Astrocyte of the spinal cord (primary cell): ENCODE measurements at places on chromosomes 2 and 18.

GRCh38 chr18:55400590-55401541 is 187.1 kb downstream of the TCF4 start:
- DNase-seq, result peak; percentile 50

- no peak for DNase-seq
These were observed 57.1 kb downstream of the ZFP36L2 start for GRCh38 chr2:43169099-43169945.

- peak; percentile 39 for DNase-seq
These were observed 514.5 kb upstream of the CDH2 start for GRCh38 chr18:28691496-28691840.

GRCh38 chr2:11071939-11072338 is 83.3 kb upstream of the SLC66A3 start:
- no peak for DNase-seq

DNA sequence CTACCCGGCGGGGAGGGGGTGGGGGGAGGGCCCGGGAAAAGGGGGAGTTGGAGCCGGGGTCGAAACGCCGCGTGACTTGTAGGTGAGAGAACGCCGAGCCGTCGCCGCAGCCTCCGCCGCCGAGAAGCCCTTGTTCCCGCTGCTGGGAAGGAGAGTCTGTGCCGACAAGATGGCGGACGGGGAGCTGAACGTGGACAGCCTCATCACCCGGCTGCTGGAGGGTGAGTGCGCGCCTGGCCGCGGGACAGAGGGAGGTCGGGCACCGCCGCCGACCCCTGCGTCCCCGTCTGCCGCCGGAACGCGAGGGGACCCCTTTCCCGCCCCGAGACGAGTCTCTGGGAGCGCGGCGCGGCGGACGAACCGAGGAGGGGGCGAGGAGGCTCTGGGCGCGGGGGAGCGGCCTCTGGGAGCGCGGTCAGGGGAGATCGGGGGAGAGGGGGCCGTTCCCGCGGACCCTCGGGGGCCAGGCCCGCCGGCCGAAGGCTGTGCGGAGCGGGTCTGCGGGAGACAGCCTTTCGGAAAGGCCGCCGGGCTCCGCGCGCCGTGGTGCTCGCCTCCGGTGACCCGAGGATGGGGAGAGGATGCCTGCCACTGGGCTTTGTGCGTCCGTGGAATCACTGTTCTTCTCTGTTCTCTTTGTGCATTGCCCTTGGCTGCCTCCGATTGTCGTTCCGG is 463 bp downstream of the PPP1CB start:
- DNase-seq, result no peak

GRCh38 chr2:134384131-134384530 is 130.3 kb downstream of the MGAT5 start:
- no peak for DNase-seq

DNA sequence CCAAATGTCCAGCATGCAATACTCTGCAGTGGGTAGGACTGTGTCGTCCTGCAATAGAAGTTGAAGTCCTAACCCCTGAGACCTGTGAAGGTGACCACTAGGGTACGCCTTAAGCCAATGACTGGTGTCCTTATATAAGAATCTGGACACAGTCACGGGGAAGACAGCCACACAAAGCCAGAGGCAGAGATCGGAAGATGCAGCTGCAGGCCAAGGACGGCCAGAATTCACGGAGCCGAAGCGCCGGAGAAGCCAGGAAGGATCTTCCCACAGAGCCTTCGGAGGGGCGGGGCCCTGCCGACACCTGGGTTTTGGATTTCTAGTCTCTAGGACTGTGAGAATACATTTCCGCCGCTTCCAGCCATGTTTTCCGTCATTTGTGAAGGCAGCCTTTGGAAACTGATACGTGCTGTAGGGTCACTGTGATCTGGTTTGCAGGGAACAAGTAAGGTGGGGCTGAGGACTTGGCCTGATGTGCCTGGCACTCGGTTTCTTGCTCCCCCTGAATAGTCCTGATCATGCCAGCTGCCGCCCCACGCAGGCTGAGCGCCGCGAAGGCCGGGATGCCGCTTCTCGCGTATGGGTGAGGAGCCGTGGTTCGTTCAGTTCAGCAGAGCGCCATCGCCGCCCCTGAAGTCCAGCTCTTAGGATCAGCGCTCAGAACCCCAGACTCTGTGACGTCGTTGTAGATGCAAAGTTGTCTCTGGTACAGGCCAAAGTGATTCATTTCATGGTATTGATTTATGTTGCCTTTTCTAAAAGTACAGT is 38.7 kb downstream of the PTGR3 start:
- no peak for DNase-seq

- DNase-seq, result peak; percentile 48
These were observed 803 bp upstream of the FIGN start for GRCh38 chr2:163736433-163737189.

- DNase-seq, result peak; percentile 51
These were observed 20.0 kb downstream of the TMEM127 start for GRCh38 chr2:96245609-96246390.

GRCh38 chr2:231330311-231330710 is 65.2 kb upstream of the B3GNT7 start:
- DNase-seq, result no peak

DNA sequence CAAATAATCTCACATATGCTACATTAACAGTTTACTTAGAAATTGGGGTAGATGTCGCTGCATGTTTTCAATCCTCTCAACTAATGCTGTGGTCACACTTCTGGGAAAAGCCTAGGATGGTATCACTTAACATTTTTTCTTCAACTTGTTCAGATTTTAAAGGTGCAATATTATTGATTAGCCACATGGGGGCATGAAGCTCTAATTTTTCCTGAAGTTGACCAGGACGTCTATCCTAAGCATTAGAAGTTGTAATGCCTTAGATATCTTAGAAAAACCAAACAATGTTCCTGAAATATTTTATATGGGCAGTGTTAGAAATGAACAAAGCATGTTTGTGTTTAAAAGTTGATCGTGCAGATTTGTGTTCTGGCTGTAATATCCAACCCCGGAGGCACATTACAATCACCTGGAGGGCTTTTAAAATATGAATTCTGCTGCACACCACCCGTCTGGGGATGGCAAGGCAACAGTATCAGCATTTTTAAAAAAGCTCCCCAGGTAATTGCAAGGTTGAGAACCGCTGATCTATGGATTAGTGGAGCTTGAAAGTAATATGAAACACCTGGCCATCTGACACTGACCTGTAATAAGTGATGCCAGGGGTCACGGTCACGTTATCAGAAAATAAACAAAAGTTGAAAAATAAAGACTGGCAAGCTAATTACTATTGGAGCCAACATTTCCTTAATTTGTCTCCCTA is 100.5 kb upstream of the LMAN1 start:
- DNase-seq, result peak; percentile 71

DNA sequence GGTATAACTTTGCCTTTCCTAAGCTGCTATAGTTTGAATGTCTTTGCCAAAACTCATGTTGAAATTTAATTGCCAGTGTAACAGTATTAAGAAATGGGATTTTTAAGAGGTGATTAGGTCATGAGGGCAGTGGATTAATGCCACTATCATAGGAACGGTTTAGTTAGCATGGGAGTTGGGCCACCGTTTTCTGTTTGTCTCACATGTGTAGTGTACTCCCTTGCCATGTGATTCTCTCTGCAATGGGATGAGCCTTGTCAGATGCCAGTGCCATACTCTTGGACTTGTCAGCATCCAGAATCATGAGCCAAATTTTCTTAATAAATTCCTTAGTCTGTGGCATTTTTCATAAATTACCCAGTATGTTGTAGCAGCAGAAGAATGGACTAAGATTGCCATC is 388.9 kb upstream of the RGPD4 start:
- DNase-seq, result no peak

DNA sequence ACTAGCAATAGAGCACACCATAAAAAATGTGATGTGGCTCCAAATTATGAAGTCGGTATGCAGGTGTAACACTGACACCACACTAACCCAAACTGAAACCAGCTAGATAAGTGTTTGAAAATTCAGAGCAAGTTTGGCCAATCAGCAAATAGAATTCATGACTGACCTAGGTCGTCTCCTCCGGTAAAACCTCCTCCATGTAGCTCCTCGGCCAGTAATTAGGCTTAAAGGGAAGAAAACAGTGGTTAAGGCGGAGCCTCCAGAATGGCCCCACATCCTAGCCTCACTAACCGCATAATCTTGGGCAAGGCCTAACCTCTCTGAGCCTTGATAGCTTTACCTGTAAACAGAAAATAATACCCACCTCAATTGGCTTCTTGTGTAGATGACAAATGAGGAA is 30.1 kb downstream of the C1D start:
- no peak for DNase-seq

DNA sequence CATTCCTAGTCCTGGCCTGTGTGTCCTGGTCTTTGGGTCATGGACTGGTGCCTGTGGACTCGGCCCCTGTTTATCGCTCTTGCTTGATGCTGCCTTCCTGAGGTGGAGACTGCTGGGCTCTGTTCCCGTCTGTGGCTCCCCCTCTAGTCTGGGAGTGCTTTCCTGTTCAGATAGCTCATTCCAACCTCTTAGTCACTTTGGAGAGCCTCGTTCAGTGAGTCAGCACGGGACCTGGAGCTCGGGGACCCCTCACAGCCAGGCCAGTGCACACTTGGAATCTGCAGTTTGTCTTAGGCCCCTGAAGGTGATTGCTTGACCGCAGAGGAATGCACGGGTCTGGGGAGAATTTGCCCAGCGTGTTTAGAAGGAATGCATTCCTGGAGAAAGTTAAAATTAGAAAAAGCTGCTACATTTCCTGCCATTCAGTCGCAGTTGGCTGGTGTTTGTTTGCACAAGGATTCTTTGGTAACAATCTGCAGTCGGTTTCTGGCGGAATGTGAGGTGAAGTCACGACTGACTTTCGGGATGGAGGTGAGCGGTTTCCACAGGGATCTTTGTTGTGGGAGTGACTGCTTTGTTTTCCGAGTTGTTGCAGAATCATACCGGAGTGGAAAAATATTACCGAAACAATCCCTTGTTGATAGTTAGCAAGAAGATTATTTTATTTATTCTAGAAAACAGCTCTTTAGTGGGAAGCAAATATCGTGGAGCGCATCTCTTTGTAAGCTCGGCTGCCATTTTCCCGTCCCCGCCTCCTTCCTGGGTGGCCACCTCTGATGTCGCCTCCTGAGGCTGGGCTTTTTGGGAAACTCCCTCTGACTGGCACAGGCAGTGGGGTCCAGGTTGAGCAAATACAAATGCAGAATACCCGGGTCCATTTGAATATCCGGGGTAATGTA is 29.6 kb downstream of the SH3BP4 start:
- DNase-seq, result peak; percentile 99

DNA sequence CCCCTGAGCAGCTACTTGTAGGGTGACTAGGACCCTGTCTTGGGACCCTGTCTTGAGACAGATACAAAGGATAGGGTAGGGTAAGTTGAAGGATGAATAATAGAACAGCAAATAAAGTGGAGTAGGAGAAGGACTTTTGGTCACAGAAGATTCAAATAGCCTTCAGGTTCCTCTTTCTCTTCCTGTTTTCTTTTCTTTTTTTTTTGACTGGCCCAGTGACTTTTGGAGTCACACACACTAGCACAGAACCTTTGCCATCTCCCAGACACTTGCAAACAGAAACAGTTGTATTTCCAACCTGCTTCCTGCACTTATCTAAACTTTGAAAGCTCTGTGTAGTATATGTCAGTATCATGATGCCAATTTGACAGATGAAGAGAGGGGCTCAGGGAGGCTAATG is 108.2 kb downstream of the TDRD15 start:
- no peak for DNase-seq

- DNase-seq, result no peak
These were observed 10.6 kb downstream of the TRABD2A start for GRCh38 chr2:84870306-84870705.

DNA sequence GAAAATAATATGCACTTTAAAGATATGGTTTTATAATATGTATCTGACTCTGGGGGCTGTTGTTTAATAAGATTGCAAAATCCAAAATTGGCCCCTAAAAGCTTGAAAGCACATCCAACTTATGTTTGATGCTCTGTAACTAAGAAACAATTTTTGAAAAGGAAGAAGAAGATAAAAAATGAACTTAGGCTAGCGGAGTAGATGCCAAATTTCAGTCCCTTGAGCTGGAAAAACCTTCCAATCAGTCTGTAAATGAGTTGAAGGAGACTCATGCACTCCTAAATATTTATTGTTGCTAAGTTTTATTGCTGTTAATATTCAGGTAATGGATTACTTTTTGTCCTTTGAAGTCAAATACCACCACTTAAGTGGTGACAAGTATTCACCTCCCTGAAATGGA is 465.0 kb downstream of the ZEB2 start:
- DNase-seq, result no peak

DNA sequence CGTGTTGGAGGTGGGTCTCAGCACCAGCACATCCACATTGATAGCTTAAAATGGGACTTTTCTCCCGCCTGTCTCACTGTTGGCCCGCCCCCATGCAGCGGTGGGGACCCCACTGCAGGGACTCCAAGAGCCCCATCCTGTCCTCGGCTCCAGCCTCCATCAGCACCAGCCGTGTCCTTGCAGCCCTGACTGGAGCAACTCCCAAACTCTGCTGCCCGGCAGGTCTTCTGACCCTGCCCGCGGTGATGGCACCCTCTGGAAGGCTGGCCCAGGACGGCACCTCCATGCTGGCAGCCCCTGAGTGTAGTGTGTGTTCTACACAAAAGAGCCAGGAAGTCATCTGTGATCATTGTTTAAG is 41.6 kb upstream of the KCNG2 start:
- no peak for DNase-seq

DNA sequence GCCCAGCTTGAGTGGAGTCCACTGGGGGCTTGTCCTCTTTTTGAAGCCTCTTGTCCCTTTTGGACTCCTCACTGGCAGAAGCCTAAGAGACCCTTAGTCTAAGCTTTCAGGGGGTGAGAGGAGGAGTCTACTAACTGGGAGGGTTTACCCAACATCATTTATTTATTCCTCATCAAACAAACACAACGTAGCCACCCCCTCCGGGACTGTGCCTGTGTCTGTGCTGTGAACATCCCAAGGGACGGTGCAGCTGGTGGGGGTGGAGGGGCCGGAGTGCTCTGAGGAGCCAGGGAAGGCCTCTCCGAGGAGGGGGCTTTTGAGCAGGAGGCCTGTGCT is 42.7 kb upstream of the TAF1B start:
- no peak for DNase-seq

DNA sequence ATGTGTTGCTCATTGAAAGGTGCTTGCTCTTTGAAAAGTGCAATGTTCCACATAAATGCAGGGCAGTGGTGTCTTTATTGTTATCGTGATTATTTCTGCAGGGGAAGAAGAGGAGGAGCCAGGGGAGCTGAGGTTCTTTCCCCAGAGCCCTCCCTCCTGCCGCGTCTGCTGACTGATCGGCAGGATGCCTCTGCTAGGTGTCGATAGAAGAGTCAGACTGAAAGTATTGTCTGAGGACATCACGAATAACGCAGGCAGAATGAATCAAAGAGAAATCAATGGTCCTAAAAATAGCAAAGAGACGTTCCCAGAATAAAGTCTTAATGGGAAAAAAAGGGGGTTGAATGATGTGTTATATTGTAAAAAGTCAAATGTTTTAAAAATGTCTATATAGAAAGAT is 47.4 kb upstream of the SIX3 start:
- DNase-seq, result no peak

DNA sequence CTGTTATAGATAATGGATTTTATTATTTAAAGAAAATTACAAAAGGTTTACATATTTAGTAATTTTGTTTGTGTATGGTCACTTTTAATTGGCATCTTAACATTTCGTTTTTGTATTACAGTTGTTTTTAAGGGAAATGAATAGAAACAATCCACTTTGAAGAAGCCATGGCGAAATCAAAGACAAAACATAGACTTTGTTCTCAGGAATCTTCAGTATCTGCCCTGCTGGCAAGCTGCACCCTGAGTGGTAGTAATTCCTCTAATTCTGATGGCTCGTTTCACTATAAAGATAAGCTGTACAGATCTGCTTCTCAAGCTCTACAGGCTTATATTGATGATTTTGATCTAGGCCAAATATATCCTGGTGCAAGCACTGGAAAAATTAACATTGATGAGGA is 2.7 kb downstream of the C18orf54 start:
- peak; percentile 12 for DNase-seq
